ENCODE measurements at places on chromosomes 11 and 22. TPM values are rescaled to one million over a fixed set of nuclear protein-coding genes. Genes with fewer than 3 reads are reported as not detected.

SERHL2 gene
- total RNA-seq = 5.9 TPM

GPR83 gene
- total RNA-seq = not detected

KCNC1 gene
- total RNA-seq = not detected

OR52I2 gene
- total RNA-seq = under 0.01 TPM

UBQLNL gene
- not detected for total RNA-seq

CDCA5 gene
- 18.6 TPM for total RNA-seq

VWCE gene
- 0.11 TPM for total RNA-seq

SLC22A9 gene
- total RNA-seq = not detected

DGCR2 gene
- 44.5 TPM for total RNA-seq

OR52I1 gene
- total RNA-seq = not detected

PRR33 gene
- not detected for total RNA-seq

RFPL1 gene
- total RNA-seq = not detected

TSPAN32 gene
- total RNA-seq = under 0.01 TPM

OR5B21 gene
- not detected for total RNA-seq
